ENCODE measurements at places on chromosomes 2 and 18.

- DNase-seq: no peak
Observed at GRCh38 chr2:45879406-45879805, 227.9 kb downstream of the PRKCE start.

DNA sequence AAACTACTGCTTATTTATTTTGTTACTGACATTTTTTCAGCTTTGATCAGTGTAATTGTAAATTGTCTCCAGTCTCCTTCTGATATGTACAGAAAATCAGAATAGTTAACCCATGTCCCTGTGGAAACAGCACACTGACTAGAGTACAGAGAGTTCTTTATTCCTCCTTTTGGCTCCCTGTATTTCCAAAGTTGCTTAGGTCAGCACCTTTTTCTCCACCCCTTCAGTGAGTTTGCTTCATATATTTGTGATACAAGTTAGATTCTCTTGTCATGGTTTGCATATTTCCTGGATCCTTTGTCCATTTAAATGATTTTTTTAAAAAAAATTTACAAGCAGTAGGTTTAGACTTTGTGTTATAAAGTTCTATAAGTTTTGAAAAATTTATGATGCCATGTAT, 2051.1 kb upstream of the LRRTM1 start:
- no peak for DNase-seq

- peak; percentile 71 for DNase-seq
Observed at GRCh38 chr18:3623769-3624545, 174.0 kb downstream of the TGIF1 start.

GRCh38 chr2:64504774-64505720, 19.1 kb upstream of the AFTPH start:
- peak; percentile 75 for DNase-seq

- DNase-seq: no peak
Observed at GRCh38 chr2:100446696-100447095, 23.6 kb upstream of the NMS start.

GRCh38 chr2:18605115-18605514, 15.7 kb upstream of the NT5C1B start:
- no peak for DNase-seq

GRCh38 chr2:27792759-27793158, 21.2 kb downstream of the MRPL33 start:
- DNase-seq: no peak

- DNase-seq: no peak
Observed at GRCh38 chr18:50114448-50114847, 80.5 kb downstream of the MYO5B start.

GRCh38 chr2:1773883-1774282, 29.6 kb upstream of the PXDN start:
- DNase-seq: no peak

GRCh38 chr2:17950006-17950405, 71.5 kb downstream of the KCNS3 start:
- DNase-seq: no peak

- DNase-seq: no peak
Observed at GRCh38 chr2:227267410-227268115, 57.5 kb upstream of the MFF start.

All from inflammatory macrophage treated with lipopolysaccharide for 1 hour (primary cell).